ENCODE measurements at places on chromosomes 6 and 20.

DNA sequence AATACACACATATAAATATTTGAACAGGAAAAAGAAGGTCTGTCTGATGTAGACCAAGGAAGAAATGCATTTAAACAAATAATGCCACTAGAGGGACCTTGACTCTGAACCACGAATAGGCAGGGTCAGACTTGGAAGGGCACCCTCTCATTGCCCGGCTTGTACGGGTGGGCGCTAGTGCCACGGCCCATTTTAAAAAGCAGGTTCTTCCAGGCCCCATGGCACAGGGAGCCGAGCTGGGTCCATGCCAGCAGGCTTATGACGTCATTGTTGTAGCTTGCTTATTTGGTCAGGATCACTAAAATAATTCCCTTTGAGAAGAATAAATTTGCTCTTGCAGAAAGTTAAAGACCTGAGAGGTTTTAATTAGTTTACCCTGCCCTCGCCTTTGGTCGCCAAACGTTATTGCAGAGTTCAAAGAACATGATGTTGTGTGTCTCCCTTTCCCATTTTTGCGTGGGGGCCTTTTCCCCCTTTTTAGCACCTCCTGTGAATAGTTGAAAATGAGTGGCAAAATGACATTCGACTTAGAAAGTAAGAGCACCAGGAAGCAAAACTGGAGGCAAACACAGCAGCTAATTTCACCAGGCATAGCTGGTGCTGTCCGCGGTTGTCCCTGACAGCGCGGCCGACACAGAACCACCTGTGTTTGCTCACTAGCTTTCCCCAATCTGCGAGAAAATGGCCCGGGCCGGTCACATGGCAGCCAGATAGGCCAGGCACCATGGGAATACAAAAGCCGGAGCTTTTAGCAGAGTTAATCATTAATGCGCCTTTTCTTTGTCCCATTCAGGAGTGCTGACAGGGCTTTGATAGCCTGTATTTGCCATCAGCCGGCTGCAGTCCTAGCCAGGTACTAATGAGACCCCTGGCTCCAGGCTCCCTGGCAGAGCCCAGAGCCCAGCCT is 93.8 kb downstream of the FOXA2 start:
- DNase-seq: no peak

DNA sequence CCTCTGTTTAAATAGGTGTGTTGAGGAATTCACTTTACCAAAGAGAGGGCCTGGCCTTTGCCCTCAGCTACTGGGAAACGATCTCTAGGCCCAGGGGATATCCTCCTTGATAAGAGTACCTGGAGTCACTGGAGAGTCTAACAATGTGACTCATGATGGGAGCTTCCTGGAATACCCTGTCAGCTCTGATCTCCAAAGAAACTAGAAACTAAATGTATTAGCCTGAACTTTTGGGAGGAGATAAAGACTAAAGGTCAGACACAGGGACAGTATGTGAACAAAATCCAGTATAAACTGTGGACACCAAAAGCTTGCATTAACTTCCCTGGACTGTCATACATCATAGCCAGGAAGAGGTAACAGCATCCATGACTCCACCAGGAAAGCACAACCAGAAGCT is 148.5 kb downstream of the RNGTT start:
- no peak for DNase-seq

DNA sequence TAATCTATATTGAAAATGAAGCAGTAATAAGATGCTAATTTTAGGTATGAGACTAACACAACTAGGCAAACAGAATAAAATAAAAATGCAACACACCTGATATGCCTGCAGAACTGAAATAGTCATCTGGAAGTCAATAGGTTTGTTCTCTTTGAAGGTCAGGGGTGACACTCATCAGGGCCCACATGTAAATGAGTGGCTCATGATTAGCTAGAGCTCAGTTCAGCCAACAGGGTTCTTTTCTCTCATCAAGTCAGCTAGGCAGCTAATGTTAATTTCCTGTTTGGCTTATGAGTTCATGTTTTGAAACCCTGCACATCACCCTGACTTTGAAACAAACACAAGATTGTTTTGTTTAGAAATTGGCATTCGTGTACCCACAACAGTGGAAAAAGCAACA is 23.8 kb downstream of the SMLR1 start:
- no peak for DNase-seq

- DNase-seq: no peak
These were observed 20.7 kb downstream of the EBF4 start for GRCh38 chr20:2713285-2713684.

DNA sequence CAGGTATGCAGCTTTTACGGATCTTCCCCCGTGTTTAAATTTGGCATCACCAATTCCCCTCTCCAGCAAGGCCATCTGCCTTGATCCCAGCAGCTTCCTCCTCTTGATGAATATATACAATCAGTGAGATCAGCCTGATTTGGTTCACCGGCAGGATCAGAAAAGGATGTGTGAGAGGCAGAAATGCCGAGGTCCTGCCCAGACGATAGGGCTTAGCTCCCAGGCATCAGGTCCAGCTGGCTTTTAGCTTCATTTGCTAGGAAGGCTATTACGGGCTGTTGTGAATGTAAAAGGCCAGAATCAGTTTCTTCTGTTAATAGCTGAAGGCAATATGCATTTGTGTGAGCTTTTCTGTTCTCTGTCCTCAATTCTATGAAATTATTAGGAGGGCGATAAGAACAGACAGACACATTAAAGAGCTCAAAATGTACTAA is 372.8 kb downstream of the BTBD9 start:
- DNase-seq: no peak

DNA sequence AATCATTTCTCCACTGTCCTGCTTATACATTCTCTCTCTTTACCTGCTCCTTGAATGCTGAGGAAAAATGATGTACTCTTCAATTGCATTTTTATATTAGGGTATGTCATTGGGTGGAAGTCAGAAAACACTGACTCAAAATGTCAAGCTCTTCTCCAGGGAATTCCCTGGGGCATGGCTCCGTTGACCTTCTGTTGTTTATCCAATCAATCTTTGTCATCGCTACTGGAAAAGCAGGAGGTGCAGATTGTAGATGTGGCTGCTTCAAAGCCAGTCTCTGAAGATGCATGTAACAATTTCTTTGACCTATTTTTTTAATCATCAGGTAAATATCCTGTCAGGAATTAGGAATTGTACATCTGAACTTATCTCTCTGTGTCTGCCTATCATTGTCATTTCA is 63.9 kb upstream of the TENT5A start:
- DNase-seq: no peak

DNA sequence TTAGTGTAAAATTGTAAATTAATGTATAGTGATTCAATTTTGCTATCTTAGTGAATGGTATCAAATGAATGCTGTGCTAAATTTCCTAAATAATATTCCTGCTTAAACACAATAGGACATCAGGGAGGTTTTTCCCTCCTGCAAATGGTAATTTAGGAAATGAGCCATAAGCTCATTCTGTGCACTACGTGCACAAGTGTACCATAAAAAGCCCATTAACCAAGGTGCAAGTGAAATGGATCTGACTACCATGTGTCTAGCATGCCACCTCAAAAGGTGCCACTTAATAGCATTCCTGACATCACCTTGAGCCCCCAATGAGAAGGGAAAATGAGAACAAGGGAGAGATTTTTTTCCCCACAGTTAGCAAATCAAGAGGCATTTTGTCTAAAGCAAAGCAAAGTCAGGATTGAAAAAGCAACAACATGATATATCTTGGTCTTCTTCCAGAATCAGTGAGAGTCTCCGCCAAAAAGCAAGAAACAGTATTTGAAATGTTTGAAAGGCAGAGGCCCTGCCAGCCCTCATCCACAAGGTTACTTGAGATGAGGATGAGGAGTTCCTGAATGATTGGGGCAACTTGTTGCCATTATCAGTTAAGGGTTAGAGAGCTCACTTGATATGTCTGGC is 334.2 kb upstream of the RSPO3 start:
- no peak for DNase-seq

GRCh38 chr20:24106801-24107445 is 118.3 kb upstream of the GGTLC1 start:
- DNase-seq: no peak

DNA sequence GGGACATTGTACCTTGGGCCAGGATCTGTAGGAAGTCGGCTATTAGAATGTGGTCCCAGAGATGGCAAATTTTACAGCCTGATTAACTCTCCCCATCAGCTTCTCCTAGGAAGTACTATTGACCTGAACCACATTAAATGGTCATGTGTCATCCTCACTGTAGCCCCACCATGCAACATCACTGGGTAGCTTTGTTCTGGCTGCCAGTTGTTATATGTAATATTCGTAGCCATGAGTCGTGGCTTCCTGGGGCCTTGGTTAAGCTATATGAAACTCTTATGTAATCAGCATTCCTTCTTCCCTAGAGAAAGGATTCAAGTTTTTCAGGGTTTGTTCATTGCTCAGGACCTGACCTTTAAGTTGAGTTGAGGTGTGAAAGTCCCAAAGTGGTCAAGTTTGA is 125.7 kb downstream of the ANKS1A start:
- DNase-seq: no peak

Data from stimulated activated CD8-positive, alpha-beta memory T cell treated with anti-CD3 and anti-CD28 coated beads, Interleukin-15, amount 100 ng/mL, for 24 hours (primary cell).